ENCODE measurements at places on chromosomes 12 and 14.

DNA sequence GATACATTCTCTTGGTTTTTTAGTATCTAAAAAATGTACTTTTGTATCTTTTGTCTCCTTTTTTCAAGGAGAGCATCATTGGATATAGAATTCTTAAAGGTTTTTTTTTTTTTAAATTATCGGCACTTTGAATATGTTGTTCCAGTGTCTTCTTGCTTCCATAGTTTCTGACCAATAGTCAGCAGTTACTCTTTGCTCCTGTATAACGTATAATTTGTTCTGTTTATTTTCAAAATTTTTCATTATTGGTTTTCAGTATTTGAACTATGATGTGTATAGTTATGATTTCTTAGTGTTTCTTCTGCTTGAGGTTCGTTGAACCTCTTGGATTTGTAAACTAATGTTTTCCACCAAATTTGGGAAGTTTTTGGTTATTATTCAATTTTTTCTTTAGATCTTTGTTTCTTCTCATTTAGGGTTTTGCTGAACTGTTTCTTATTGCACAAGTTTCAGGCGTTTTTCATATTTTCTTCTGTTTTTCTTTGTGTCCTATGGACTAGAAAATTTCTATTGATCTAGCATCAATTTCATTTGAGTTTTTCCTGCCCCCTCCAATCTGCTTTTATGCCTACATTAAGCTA, 93.9 kb downstream of the PLBD1 start:
- peak; percentile 6 for DNase-seq

- no peak for DNase-seq
Observed at GRCh38 chr14:32087173-32087861, 10.2 kb downstream of the ARHGAP5 start.

DNA sequence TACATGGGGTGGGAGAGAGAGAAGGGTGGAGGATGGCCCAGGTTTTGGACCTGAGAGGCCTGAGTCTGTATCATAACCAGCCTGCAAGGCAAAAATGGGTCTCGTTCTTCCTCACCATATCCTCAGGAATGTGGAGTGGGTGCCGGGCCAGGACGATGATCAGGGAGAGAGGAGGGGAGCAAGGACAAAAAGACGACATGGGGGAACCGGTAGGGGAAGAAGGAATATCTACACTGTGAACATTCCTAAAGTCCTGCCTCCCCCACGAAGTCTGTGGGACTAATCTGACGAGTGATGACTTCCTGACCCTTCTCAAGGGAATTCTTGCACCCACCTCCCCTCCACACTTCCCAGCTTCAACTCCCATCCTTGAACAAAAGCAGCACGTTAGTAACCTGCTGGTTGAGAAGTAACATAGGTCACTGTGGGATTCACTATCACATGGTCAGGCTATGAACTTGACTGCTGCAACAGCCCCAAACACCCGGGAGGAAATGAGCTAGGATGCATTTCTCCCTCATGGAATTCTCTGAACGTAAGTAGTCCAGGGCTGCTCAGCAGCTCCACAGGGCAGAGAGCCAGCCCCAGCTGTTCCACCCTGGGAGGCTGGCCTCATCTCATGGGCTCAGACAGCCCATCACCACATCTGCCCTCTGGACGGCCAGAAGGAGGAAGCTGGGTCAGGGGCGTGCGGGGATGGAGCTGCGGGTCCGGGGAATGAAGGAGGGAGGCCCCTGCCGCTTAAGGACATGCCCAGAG, 36.8 kb upstream of the VWF start:
- DNase-seq = no peak

DNA sequence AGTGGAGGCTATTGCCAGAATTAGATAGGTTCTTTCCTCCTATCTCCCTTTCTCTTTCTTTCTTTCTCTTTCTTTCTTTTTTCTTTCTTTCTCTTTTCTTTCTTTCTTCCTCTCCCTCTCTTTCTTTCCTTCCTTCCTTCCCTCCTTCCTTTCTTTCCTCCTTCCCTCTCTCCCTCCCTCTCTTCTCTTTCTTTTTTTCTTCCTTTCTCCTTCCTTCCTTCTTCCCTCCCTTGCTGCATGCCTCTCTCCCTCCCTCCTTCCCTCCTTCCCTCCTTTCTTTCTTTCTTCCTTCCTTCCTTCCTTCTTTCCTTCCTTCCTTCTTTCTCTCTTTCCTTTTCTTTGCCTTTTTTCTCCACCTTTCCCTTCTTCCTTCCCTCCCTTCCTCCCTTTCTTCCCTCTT, 16.4 kb upstream of the MDGA2 start:
- no peak for DNase-seq

GRCh38 chr14:24607635-24608514, 1.6 kb downstream of the GZMH start:
- DNase-seq = no peak

DNA sequence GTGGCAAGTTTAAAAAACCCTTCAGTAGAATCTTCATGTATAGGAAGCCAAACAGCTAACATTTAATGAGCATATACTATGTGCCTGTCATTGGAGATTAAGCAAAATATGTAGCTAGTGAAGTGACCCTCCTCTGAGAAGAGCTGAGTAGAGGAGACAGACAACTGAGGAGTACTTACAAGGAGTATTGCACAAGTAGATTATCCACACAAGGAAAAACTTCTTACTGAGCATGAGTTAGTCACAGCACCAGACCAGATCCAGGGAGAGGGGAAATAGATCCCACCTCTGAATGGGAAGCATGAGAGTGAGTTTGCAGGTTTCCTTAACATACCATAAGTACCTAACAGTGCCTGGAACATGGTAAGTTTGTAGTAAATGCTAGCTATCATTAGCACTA, 33.0 kb downstream of the FRMD6 start:
- DNase-seq = no peak

GRCh38 chr12:97022536-97023230, 115.6 kb downstream of the NEDD1 start:
- DNase-seq = no peak

DNA sequence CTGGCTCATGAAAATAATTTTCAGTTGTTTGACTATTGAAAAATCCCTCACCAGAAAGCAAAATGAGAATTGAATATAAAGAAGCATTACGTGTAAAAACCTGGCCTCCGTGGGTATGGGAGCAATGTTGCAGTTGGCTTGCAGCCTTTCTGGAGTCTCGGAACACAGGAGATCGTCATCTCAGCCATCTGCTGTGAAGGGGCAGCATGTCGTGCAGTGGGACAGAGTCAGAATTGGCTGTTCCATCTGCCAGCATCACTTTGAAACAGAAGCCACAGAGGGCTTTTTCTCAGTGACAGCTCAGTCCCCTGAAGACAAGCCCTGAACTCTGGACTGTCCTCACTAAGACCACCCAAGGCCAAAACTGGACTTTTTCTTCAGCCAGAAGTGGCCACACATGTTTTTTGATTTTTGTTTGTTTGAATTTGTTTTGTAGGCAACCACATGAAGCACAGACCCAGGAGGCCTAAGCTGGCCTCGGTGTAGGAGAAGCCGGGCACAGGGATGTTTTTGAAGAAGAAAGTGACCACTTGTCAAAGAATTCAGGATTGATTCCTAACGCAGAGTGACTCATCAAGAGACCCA, 170.8 kb upstream of the DYRK2 start:
- DNase-seq = peak; percentile 14

- no peak for DNase-seq
Observed at GRCh38 chr12:64709429-64709828, 49.8 kb downstream of the GNS start.

DNA sequence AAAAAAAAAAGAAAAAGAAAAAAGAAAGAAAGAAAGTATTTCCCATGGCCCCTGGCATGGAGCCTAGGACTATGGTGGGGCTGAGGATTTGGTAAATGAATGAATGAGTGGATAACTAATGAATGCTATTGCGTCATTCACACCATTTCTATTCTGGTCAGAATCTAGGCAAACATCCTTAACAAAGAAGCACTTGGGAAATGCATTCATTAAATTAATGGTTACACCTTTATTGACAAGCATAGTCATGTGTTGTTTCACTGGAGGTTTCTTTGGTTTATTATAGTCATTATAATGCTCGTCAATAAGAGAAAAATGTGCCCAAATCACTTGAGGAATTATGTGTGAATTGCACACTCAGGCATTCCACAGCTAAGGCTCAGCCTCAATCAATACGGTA, 13.6 kb upstream of the AQP2 start:
- DNase-seq = no peak

GRCh38 chr12:41981013-41981412, 163.7 kb downstream of the GXYLT1 start:
- no peak for DNase-seq

- no peak for DNase-seq
Observed at GRCh38 chr14:101110729-101111619, 207.5 kb upstream of the RTL1 start.

DNA sequence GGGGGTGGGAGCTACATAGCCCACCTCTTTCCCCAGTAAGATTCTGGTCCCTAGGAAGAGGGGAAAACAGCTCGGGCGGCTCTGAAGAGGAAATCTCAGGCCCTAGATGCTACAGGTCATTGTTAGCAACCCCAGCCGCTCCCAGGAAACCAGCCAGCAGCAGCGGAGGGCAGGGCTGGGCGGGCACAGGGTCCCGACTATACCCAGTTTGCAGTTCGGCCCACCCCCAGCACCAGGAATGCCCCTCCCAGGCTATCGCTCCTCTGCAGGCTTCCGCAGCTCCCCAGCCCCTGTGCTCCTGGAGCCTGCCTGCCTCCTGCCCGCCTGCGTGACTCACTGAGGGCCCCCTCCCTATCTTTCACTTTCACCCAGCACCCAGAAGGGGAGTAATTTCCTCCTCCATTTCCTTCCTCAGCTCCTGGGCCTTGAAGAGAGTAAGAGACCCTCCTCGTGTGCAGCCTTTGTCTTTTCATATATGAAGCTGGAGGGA, 27.2 kb upstream of the PNMA1 start:
- no peak for DNase-seq

DNA sequence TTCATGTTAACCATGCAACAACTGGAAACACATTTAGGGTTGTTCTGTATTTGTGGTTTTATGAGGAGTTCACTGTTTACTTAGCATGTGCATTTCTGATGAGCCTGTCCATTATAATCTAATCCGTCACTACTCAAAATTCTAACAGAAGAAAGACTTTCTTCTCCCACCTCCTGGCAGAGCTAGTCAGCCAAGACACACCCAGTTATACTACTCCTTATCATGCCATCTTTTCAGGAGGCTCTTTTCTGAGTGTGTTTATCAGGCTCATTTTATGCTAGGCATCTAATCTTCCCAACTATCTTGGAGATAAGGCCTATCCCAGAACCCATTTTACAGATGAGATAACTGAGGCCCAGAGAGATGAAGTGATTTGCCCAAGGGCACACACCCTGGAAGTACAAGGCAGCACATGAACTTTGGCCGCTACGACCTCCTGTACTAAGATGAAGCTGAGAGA, 10.4 kb upstream of the MED13L start:
- no peak for DNase-seq

- DNase-seq = no peak
Observed at GRCh38 chr12:4270831-4271716, 2.5 kb upstream of the CCND2 start.

- no peak for DNase-seq
Observed at GRCh38 chr12:99901181-99901580, 83.6 kb downstream of the ANKS1B start.

DNA sequence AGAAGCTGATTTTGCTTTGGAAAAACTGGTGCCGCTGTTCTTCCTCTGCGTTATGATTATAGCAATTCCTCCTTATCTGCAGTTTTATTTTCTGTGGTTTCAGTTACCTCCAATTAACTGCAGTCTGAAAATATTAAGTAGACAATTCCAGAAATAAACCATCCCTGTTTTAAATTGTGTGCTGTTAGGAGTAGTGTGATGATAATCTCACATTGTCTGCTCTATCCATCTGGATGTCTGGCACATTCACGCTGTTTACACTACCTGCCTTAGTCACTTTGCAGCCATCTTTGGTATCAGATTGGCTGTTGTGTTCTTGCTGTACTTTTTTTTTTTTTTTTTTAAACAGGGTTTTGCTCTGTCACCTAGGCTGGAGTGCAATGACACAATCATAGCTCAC, 141.0 kb downstream of the GRIP1 start:
- peak; percentile 19 for DNase-seq

DNA sequence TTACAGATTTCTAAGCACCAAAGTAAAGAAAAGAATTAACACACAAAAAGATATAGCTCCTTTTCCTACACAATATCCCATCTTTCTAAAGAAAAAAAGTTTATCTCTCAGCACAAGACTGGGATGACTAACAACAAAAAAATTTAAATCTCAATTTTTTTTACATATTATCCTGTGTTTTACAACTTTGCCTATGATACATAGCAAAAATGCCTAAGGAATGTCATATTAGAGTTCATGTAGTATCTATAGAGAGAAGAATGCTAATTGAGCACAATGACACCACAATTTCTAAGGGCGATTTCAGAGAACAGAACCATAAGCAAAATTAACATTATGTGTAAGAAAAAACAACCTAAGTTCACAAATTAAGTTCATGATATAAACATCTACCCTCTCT, 16.3 kb downstream of the C2CD5 start:
- DNase-seq = no peak

DNA sequence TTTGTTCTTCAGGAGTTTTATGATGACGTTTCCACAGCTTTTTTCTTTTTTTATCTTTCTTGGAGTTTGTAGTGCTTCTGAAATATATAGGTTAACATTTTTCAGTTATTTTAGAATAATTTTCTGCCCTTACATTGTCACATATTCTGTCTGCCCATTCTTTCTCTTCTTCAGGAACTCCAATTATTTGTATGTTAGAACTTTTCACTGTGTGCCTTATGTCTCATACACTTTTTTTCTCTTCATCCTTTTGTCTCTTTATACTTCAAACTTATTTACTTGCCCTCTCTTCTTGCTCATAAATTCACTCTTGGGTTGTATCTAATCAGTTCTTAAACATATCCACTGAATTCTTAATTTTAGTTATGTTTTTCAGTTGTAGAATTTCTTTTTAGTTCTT, 105.3 kb downstream of the ARID2 start:
- DNase-seq = no peak

DNA sequence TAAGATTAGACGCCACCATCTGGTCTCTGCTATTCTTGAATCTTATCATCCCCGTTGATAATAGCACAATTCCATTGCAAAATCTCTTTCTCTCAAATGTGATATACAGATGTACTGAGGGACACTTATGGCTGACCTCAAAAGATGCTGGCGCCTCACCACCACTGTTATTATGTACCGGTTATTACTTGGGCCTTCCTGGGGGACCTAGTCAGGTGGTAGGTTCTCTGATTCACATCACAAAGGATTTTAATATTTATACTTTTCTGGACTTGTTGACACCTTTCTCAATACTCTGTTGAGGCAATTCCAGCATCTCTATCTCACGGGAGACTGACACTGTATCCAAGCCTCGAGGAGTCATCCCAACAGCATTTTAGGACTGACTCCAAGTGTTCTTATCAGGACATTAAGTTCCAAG, 21.3 kb upstream of the FAM234B start:
- no peak for DNase-seq

Measured in DMS 273 treated with DMSO at 0.1 percent for 48 hours (cell line).